ENCODE measurements at places on chromosomes 2 and 18.

DNA sequence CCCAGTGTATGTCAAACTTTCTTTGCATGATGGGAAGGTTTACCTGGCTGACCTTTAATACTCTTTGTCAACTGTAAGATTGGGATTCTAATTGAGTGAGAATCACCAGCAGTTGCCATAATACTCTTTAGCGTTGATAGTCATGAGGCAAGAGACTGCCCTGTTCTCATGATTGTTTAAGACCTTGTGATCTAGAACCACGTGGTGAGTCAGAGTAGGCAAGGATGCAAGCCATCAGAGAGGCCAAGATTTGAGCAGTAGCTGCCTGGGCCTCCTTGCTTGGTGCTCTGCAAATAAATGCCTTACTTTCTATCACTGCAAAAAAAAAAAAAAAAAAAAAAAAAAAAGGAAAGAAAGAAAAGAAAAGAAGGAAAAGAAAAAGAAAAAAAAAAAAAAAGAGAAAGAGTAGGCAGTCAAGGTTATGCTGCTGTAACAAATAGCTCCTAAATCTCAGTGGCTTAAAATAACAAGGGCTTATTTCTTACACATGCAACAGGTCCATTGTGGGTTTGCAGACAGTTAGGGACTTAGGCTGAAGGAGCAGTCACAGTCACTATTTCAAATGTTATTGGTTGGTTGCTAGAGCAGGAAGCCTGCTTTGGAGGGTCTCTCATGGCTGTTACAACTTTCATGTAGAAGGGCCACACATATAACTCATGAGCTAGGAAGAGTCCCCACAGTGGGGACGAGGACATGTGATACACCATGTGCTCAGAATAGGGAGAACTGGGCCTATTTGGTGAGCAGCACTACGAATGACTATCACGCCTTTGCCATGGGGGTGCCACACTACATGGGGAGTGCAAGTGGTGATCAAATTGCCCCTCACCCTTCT, 21.7 kb downstream of the IL1R2 start:
- no peak for DNase-seq

DNA sequence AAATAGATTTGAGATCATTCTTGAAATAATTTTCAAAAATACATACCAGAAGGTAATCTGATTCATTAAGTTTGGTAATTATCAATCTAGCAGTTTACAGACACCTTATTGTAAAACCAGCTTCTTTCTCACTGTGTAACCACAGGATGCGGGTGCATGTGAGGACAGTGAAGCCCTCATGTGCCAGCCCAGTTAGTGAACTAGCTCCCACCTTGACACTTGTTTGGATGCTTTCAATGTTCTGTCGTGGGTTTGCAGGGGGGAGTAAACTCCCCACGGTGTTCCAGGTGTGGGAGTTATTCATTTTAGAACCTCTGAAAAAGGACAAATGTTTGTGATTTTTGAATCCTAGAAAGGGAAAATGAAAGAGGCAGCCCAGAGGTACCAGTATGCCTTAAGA, 59.0 kb downstream of the WDSUB1 start:
- peak; percentile 34 for DNase-seq

- no peak for DNase-seq
Observed at GRCh38 chr18:58051765-58052460, 7.9 kb downstream of the NEDD4L start.

DNA sequence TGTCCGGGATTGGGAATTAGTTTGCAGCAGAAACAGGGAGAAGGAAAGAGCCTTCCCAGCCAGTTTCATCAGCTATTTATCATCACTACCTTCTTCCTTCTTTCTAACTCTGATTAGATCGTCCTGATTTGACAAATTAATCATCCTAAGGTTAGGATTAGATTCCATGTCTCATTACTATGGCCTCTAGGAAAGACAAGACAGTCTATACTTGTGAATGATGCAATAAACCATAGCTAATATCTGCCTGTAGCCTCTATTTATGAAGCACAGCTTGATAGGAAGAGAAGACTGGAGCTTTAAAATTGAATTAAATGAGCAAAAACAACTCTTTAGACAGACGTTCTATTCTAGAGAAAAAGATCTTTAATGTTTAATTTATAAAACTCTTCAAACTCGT, 25.2 kb upstream of the FRZB start:
- DNase-seq = no peak
